Left ventricle myocardium inferior (tissue), 1 donor: ENCODE measurements at places on chromosomes 3 and 15.

GRCh38 chr3:127606086-127606805 is 8.0 kb downstream of the MCM2 start:
- DNase-seq: no peak

DNA sequence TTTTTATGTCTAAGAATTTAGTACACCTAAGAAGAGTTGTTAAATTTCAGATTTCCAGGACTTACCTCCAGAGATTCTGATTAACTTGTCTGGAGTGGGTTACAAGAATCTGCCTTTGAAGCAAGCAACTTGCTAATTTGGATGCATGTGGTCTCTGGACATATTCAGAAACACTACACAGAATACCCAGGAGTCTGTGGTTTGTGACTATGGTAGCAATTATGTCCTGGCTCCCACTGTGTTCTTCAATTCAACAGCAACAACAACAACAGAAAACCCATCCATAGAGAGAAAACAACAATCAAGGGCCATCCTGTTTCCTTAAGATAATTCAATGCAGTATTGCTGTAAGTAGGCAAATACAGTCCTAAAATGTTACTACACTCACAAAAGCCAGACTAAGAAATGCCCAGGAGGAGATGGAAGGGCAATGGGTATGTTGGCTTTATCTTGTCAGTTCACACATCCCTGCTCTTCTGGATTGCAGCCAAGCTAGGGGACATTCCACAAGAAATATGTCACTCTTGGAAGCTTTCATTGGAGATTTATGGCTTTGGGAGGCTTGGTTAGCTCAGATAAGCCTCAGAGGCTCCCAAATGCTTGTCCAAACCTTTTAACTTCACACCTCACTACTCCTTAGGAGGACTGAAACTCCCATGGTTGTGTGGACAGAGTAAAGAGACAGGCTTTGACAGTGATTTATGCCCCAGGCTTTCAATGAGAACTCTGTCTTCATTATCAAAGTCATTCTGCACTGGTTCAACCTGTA is 99.4 kb upstream of the MRPL3 start:
- DNase-seq: no peak

GRCh38 chr3:167304077-167304476 is 76.0 kb downstream of the ZBBX start:
- no peak for DNase-seq

GRCh38 chr15:56917652-56918045 is 795 bp upstream of the TCF12 start:
- DNase-seq: no peak

DNA sequence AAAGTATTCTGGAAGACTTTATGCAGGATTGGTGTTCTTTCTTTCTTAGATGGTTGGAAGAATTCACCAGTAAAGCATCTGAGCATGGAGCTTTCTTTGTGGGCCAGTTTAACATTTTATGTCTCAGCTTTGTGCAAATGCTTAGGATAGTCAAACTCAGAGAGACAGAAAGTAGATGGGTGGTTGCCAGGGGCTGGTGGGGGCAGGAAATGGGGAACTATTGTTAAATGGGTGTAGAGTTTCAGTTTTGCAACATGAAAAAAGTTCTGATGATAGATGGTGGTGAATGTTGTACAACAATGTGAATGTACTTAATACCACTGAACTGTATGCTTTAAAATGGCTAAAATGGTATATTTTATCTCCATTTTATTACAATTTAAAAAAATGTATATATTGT is 24.8 kb downstream of the SPCS1 start:
- DNase-seq: no peak

DNA sequence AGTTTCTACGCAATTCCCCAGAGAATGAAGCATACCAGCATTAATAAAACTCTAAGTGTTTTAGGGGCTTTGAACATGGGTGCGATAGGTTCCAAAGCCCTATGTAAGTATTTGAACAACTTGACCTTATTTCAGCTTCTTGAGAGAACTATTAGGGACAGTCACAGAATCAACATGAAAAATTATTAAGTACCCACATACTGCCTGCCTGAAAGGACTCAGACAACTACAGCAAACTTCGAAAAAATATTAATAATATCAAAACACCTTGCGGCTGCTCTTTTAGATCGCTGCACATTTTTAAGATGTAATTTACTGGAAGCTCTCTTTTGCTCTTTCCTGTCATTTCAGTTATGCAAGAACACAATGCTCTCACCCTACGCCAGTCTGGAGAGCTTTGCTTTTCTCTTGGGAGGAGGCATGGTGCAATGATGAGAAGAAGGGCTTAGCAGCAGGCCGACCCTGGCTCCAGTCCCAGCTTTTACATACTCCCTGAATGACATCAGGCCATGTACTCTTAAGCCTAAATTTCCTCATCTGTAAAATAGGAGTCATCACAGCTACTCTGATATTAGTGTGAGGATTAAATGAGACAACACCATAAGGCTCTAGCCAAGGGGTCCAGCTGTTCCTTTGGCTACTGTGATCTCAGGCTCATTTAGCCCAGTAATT is 640.7 kb downstream of the FHIT start:
- peak; percentile 70 for DNase-seq

- DNase-seq: peak; percentile 51
Measured at GRCh38 chr15:92059036-92059970, 205.8 kb downstream of the SLCO3A1 start.

- no peak for DNase-seq
Measured at GRCh38 chr15:70424937-70425411, 327.3 kb upstream of the TLE3 start.

GRCh38 chr15:35557544-35557943 is 11.6 kb upstream of the DPH6 start:
- DNase-seq: no peak

DNA sequence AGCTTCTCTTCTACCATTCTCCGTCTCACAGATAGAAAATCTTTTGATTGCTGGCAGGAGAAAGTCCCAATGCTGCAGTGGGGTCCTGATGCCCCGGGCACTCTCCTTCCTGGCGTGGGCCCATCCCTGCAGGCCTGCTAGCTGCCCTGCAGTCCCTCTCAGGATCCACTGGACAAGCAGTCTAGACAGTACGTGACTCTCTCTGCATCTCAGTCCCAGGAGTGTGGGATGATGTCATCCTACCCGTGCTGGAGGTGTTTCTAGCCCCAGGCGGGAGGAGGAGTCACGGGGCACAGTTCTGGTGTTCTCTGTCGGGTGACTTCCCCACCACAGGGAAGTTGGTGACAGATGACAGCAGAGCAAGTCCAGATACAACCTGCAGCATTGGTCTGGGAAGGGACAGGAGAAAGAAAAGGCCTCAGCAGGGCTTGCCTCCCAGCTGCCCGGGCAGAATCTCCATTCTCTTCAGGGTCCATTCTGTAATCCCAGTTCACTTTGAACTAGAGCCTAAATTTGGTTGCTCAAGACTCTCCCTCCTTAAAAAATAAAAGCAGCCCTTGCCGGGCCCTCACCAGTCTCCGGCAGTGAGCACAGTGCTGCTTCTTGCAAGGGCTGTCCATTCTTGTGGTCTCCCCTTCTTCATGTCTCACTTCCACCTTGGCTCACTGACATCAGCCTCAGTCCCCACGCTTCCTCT is 30.6 kb downstream of the SLC28A1 start:
- peak; percentile 86 for DNase-seq

DNA sequence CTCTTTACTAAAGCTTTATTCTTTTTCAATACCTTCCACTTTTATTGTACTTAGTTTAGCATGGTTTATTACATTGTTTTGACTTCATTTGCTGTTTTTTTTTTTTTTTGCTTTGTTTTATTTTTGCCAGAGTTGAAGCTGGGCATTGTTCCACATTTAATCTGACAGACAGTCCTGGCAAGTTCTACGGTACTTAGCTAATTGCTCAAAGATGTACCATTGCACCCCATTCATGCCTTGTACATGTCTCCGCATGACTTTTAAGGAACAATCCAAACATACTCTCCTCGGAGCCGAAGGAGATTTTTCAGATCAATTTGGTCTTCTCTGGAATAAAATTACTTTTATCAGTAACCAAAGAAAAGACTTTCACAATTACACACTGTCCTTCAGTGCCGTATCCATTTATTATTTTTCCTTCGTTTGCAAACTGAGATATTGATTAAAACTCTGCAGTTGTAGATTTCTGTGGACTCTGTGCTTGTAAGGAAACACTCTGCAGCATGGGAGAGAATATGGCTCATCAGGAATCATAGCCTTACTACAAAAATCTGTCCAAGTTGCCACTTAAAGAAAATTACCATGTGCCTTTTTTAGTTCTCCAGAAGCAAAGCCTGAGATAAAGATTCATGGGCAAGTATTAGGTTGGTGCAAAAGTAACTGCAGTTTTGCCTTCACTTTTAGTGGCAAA is 952.0 kb downstream of the AGBL1 start:
- DNase-seq: no peak

- DNase-seq: no peak
Measured at GRCh38 chr15:73717802-73718201, 33.6 kb downstream of the CD276 start.

- DNase-seq: no peak
Measured at GRCh38 chr3:186254676-186255650, 107.1 kb downstream of the DGKG start.

DNA sequence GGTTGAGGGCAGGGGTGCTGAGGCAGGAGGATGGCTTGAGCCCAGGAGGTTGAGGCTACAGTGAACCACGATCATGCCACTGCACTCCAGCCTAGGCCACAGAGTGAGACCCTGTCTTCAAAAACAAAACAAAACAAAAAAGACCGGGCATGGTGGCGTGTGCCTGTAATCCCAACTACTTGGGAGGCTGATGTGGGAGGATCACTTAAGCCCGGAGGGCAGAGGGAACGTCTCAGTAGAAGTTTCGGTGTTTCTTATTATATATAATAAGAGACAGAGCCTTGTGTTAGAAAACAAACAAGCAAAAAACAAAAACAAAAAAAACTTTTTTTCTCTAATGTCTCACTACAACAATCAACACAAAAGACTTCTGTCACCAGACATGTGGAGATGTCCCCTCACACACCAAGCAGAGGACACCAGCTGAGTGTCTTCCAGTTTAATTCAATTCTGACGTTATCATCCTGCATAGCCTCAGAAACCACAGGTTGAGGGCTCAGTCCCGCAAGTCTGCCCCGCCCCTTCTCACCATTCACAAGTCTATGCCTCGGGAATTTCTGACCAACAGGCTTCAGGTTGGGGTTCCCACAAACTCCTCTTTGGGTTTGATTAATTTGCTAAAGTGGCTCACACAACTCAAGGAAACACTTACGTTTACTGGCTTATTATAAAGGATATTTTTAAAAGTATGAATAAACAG is 24.0 kb upstream of the EIF4A2 start:
- DNase-seq: no peak

DNA sequence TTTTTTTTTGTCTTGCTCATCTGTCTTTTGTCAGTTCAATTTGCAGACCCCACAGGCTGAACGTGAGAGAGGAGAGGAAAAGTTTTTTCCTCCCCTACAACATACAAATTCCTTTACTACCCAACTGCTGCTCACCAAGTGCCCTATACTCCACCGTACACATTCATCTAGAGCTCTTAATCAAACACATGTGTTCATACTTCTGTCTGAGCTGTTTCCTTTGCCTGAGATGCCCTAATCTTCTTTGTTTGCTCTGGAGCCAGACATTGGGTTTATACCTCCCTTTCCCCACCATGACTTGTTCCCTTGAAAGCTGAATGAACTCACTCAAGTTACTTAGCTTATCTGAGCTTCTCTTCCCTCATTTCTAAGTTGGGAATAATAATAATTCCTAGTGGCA is 122.7 kb upstream of the RASGRP1 start:
- no peak for DNase-seq

GRCh38 chr15:82901114-82901805 is 51.3 kb downstream of the HOMER2 start:
- no peak for DNase-seq

- no peak for DNase-seq
Measured at GRCh38 chr3:10495614-10496013, 9.8 kb downstream of the ATP2B2 start.

DNA sequence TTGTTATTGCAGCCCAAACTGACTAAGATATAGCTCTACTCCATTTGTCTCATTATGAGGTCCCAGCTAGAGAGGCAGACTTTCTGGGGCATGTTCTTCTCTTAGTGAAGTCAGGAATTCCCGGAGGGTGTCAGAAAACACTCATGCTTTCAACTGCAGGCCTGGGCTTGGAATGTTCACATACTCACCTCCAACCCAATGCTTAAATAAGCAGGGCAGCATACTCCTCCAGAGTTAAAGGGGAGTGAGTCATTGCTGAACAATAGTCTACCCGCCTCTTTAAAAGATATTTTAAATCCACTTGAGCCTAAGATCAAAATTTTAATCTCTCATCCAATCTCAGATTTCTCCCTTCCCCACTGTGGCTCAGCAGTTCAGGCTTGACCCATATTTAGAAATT is 167.8 kb upstream of the DPH6 start:
- no peak for DNase-seq

GRCh38 chr15:98614681-98615080 is 33.7 kb upstream of the IGF1R start:
- no peak for DNase-seq

DNA sequence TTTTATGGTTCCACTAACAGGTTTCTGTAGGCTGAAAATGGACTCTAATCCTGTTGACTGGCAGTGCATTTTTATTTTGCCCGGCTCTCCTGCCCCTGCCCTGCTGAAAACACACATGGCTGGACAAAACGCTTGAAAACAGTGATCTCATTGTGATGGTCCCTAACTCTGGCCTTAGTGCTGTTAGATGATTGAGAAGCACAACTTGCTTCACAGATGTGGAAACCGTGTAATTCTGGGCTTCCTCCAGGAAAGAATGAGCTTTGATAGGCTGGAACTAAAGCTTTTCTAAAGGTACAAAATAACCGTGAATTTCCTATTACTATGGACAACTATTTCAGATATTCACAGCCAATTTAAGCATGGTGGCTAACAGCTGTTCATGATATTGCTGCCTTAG is 121.4 kb downstream of the VGLL3 start:
- no peak for DNase-seq

DNA sequence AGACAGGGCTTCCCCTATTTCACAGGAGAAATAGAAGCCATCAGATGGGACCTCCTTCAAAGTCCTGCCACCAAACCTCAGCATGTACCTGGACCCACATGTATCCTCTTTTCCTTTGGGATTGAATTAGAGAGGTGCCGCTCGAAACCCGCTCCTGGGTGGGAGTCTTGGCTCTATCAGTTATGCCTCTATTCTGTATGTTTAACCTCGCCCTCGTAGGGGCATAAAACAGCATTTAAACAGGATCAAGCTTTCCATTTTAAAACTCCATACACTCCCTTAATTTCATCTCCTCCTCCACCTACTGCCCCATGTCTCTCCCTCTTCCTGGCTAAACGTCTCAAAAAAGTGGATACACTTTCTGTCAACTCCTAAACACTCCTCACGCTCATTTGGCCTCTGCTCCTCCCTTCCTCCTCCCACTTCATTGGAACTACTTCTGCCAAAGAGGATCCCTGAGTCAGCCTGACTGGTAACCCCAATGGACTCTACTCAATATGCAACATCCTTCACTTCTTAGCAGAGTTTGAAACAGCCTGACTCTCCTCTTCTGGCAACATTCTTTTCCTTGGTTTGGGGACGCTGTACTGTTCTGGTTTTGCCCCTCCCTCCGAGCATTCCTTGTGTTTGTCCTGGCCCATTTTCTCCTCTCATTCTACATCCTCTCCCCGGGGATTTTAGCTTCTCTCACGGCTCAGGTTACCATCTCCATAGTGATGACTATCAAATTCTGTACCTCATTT is 23.0 kb upstream of the MUC20 start:
- no peak for DNase-seq

- DNase-seq: no peak
Measured at GRCh38 chr15:81014446-81015093, 13.8 kb downstream of the TLNRD1 start.

- DNase-seq: no peak
Measured at GRCh38 chr3:71042759-71043158, 540.8 kb downstream of the FOXP1 start.
